AG09319 (cell line): ENCODE measurements at places on chromosomes 7 and 10.

DNA sequence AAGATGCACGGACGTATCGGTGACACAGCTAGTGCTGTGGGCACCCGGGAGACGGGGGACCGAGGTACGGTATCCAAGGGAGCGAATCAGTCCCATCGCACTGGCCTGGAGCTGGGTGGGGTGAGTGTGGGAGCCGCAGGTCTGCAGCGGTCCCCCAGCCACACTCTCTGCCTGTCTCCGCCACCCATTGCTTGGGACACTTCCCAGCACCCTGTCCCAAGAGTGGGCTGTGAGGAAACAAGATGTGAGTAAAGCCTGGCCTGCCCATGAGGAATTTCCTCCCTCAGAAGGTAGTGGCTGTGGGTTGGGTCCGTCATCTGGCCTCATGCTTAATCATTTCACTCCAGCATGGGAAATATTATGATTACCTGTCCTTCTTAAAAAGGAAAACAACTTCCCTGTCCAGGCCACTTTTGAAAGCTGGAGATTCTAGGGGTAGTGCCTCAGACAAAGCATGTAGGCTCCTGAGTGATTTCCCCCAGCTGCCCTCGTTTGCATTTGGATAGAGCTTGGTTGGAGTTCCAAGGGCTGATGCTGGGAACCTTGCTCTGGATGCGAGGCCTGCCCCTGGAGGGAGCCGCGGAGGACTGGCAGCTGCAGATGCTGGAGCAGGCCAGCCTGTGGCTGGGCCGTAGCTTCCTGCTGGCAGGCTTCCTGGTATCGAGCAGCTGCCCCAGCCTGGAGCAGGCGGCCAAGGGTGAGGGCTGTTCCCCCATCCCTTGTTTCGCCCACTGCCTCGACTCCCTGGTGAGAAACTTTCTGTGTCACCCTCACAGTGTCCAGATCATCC is 6.2 kb upstream of the ACTR3C start:
- no peak for DNase-seq

DNA sequence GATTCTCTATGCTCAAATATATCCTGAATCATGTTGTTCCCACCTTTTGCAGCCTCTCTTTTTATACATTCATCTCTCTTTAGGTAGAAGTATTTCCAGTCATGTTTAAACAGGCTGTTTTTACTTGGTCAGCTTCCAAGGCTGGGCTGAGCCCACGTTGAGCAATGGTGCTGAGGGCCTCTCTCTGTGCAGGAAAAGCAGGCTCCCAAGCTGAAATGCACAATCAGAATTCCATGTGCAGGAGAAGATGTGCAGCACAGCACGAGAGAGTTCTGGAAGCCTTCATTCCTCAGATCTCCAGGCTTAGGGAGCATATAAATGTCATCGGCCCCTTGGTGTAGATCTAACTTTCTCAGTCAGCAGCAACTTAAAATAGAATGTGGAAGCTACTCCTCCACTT is 588.5 kb downstream of the TNS3 start:
- DNase-seq, result no peak

DNA sequence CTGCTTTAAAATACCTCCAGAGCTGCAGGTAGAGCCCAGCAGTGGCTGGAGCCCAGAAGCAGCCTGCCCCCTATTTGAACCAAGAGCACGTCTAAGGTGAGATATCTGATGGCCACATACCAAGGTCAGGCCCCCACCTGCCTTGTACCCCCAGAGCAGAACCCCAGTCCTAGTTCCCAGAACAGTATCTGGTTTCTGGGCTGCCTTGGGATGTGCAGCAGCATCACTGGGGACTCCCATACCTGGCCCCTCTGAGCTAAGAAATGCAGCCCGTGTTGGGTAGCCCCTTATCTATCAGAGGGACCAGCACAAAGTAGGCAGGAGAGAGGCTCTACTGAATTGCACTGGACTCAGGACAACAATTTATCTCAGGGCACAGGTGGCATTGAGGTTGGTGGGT is 8.9 kb downstream of the SFTPD start:
- no peak for DNase-seq

DNA sequence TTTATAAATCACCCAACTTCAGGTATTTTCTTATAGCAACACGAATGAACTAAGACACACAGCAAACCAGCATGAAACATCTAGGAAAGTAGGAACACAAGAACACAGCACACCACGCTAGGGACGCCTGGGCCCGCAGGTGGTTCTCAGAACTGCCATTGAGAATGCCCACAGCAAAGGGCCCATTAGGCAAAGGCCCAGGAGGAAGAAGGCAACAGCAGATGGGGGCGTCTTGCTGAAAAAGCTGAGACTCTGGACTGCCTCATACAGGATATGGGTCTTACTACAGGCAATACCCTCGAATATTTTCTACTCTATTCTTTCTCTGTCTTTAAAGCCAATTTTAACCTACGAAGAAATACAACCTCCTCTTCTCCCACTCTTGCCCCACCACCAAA is 77.3 kb downstream of the PARD3 start:
- DNase-seq, result no peak

DNA sequence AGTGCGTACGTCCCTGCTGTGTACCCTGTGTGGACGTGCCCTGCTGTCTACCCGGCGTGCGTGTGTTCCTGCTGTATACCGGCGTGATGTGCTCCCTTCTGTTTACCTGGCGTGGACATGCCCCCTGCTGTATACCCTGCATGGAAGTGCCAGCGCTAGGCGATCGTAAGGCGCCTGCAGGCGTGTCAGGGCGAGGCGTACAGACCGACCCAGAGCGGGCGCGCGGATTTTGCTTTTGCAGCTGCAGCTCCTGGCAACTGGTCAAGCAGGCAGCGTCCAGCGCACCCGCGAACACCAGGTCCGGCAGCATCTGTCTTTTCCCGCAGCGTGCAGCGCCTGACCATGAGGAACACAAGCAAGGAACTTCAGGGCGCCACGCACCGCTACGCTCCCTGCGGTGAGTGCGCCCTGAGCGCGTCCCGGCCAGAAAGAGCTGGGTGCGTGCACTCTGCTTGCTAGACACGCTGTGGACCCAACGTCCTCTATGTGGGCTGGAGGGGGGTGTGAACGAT is 680 bp downstream of the C7orf57 start:
- no peak for DNase-seq

GRCh38 chr7:85095806-85096205 is 91.0 kb downstream of the SEMA3D start:
- DNase-seq, result no peak

DNA sequence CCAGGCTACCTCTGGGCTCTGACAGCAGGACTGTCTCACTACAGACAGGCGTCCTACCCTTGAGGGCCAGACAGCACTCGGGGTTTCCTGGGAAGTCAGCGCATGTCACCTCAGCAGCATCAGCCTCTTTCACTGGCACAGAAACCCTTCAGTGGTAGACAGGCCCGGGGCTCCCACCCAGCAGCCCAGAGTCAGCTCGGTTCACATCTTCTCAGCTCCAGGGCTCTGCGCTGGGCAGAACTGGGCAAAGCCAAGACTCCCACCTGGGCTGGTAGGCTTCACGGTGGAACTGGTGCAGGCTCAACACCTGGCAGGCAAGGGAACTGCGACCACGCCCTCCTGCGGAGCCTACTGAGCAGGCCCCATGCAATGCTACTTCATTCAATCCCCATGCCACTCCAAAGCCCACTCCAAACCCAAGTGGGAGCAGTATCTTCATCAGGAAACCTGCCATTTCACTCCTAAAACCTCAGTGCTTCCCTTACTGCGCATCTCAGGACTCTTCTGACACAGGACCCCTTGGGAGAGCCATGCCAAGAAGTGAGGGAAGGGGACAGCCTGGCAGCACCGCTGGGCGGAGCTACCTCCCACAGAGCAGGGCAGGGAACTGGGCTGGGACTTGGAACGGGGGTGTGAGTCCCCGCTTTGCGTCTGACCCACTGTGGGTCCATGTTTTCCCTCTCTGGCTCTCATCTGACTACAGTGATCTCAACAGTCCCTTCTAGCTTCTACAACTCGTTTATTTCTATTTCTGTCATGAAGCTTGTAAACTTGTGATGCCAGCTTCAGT is 60.4 kb downstream of the SCRN1 start:
- no peak for DNase-seq

DNA sequence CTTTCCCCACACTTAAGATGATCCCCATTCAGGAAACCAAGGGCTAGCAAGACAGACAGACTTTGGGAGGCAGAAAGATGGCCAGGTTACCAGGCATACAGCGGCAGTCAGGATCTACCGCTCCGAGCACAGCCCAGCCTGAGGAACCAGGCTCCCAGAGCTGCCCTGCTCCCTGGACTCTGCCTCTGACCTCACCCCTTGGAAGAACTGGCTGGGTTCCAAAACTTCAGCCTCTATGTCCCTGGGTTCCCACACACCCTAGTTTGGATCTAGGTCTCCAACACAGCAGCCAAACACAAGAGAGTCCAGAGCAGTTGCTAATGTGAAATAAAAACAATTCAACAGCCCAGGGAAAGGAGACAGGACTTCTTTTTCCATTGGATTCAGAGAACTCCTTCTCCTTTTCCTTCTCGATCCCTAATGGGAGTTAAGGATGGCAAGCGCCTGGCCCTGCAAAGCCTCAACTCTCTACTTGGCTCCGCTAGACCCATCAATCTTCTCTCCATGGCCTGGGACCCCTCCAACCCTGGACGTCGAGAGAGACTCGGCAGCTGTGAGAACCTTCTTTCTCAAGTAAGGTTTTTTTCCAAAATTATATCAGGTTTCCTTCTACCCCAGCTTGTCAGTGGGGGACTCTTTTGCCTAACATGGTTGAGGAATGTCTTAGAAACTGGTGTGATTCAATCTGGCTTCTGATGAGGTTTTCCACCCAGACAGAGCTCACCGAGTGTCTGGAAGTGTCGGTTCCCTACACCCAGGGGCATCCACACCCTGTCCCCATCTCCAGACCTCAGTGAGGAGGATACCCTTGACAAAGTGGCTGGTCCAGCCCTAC is 219.6 kb downstream of the KCNMA1 start:
- no peak for DNase-seq

DNA sequence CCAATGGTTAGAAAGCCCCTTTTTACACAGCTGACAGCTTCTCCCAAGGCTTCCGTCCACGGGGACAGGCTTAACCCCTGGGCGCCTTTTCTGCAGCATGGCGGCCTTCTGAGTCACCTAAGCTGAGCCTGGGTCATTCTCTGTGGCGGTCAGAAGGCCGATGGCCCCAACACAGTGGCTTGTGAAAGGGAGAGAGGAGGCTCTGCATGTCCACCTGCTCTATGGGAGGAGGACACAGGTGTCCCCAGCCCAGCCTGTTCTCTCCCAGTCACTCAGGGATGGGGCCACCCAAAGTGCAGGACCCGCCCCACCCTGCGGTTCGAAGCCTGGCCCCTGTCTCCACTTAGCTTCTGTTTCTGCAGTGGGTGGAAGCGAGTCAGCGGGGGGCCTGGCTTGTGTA is 20.4 kb upstream of the TTYH3 start:
- no peak for DNase-seq

DNA sequence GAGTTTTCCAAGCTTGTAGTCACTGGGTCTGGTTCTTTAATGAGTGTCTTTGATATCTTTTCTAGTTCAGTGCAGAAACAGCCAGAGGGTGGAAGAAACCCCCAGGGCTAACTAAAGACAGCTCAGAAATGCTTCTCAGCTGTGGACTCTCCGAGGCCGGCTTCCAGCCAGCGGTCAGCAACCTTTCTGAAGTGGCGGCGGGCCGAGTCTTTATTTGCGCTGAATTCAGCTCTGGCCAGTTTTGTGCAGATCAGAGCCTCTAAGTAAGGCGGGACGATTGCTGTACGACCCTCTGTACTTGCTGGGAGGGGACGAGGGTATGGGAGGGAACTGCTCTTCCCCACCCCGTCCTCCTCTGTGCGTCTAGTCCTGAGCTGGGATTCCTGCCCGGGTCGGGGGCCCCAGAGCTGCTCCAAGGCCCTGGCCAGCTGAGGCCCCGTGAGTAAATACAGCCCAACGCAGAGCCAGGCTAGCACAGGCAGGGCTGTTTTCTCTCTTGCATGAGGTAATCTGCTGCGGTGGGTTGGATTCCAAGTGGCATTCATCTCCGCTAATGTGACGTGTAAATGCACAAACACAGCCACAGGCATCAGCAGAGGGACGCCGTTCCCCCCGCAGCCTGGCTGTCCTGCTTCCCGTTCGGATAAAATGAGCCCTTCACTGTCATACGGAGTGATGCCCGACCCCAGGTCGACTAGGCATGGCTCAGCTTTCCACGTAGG is 159.8 kb downstream of the PIP4K2A start:
- DNase-seq, result no peak

DNA sequence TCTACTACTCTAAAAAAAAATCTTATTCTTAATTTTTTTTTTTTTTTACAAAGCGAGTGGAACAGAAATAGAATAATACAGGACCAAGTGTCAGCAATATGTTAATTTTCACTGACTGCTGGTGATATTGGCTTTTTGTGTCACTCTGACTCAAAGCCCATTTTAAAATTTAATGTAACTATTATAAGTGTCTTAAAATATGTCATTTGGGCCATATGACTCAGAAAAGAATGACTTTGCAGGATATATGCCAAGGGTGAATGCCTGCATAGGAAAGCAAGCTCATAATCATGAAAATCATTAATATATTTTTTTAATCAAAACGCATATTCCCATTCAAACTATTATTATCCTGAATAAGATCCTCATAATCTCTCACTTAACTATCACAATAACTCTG is 149.2 kb downstream of the GNAT3 start:
- no peak for DNase-seq

GRCh38 chr10:63103971-63104409 is 29.1 kb upstream of the NRBF2 start:
- no peak for DNase-seq

GRCh38 chr7:30997316-30997715 is 33.6 kb downstream of the GHRHR start:
- no peak for DNase-seq

- no peak for DNase-seq
Observed at GRCh38 chr7:101673315-101673714, 44.2 kb upstream of the MYL10 start.

GRCh38 chr10:102801496-102801895 is 35.7 kb downstream of the CYP17A1 start:
- no peak for DNase-seq

DNA sequence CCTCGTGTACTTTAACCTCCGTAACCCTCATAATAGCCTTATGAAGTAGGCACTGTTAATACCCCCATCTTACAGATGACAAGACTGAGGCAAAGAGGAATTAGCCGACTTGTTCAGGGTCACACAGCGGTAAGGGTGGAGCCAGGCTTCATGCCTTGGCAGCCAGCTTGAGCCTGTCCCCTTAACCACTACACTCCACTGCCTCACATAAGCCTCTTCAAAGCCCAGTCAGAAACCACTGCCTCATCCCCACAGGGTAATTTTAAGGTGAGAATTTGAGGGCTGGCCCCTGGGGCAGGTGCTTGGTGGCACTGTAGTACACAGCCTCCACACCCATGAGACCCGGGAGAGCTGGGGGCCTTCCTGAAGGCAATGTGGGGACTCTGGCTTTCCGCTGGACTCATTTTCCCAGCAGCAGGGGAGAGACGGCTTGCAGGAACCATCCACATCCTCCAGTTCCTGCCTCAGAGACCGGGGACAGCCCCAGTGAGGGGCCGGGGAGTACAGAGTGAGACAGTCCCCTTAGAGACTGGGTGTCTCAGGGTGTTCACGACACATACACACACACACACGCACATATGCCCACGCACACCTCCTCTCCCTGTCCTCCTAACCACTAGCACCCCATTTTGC is 7.6 kb upstream of the C10orf105 start:
- no peak for DNase-seq
